PC-3 (cell line): ENCODE measurements at places on chromosomes 5 and 9. TPM values are rescaled to one million over a fixed set of nuclear protein-coding genes. Genes with fewer than 3 reads are reported as not detected.

The ELL2 gene
- total RNA-seq, result 72.2 and 82.4 TPM in 2 replicates

The MOB3B gene
- 2.6 TPM in 2 replicates for total RNA-seq

- DNase-seq, result peak; percentile 81
- H3K27me3 ChIP-seq, result no peaks in the 10 kb centered on the region
- peaks cover 23% of the 10 kb centered on the region for H3K4me1 ChIP-seq
- H3K27ac ChIP-seq, result peak overlapping the region; percentile 88
Observed at GRCh38 chr9:26243726-26244125, 565.5 kb upstream of the TUSC1 start.

- H3K27me3 ChIP-seq, result peaks cover 11% of the 10 kb centered on the region; the same call in 1 of the 2 replicates
- no peaks in the 10 kb centered on the region for H3K4me1 ChIP-seq
- H3K36me3 ChIP-seq, result no peaks in the 10 kb centered on the region
- no peak overlapping the region for H3K4me3 ChIP-seq
Observed at GRCh38 chr9:2526071-2526828, 95.3 kb upstream of the VLDLR start.

DNA sequence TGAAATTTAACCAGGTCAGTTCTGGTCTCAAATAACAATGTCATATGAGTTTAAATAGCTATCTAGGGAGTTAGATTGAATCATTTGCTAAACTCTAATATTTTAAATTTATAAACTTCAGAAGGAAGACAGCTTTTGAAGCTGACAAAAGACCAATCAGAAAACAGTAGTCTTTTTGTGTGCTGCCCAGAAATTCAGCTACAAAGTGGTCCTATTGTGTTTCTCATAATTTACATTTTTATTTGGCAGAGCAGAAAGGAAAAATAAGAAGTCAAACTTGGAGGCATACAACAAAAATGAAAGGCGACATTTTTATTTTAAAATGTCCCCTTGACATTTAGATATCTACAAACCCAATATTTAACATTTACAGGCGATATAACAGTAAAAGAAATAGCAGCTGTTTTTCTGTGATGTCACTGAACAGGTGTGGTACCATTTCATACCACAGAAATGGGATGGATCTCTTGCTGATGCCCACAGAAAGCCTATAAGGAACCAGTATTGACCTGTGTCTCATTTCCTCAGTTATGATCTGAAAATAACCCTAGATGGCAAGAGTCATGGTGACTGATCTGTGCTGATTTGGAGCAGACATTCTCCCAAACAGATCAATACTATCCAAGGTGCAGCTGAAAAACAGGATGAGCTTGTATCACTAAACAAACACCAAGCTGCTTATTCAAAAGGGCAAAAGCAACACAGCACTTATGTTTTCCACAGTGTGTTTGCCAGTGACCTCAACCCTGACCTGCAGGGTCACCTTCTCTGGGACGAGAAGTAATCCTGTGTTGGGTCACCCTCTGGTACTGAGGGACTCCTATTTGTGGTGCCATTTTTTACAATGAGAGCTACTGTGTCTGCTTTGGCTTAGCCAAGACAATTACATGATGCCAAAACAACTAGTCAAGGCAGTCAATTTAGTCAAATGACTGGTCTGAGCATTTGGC lies 3.6 kb upstream of the FST start:
- peaks cover 8% of the 10 kb centered on the region for H3K36me3 ChIP-seq
- no peak overlapping the region for H3K4me3 ChIP-seq
- peak overlapping the region; percentile 96; the same call in 1 of the 2 replicates for H3K27ac ChIP-seq
- no peaks in the 10 kb centered on the region for H3K27me3 ChIP-seq
- peaks cover 44% of the 10 kb centered on the region for H3K4me1 ChIP-seq

- H3K27me3 ChIP-seq, result no peaks in the 10 kb centered on the region
- H3K4me1 ChIP-seq, result no peaks in the 10 kb centered on the region
- no peaks in the 10 kb centered on the region for H3K36me3 ChIP-seq
- no peak overlapping the region for H3K4me3 ChIP-seq
Observed at GRCh38 chr9:26369093-26369492, 523.5 kb downstream of the CAAP1 start.

The TLX3 gene
- not detected in 2 replicates for total RNA-seq

DNA sequence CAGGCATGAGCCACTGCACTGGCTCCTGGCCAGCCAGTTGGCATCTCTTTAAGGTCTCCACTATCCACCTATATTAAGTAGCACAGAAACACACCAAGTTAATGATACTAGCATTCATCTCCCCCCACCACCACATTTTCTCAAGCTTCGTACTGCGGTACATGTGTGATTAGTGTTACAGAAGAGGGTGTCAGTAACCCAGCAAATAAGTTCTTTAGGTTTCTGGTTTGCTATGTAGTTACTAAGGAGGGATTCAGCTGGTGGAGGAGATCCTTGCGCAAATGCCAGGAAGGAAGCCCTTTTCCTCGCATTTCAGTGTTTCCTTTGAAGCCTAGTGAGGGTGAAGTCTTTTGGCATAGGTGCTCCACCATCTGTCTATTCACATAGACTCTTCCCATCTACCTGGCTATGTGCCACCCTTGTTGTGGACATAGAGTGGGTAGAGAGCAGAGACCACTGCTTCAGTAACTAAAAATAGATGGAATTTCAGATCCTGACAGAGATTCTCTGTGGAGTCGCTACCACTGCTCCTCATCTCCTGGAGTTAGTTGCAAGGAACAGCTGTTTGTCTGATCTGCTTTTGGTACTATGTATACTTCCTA lies 16.7 kb downstream of the UBE2D2 start:
- H3K27ac ChIP-seq, result no peak overlapping the region
- H3K27me3 ChIP-seq, result no peaks in the 10 kb centered on the region
- no peak for DNase-seq
- no peak overlapping the region for H3K4me3 ChIP-seq

DNA sequence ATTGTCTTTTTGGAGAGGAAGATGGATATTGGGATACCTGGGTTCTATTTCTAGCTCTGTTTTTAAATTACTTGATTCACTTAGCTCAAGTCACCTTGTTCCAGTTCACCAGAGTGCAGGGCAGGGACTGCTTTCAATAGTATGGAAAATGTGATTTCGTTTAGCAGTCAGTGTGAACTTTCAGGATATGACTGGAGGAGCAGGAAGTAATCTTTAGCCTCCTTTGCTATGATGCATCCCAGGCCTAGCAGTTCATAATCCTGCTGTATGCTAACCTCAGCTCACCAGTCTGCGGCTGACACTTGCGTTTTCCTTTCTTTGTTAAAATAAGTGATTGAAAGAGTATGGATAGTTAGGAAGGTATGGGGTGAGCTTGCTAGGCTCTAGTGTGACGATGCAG lies 169.7 kb downstream of the ARHGAP26 start:
- H3K27me3 ChIP-seq, result no peaks in the 10 kb centered on the region
- DNase-seq, result no peak
- no peak overlapping the region for H3K27ac ChIP-seq

DNA sequence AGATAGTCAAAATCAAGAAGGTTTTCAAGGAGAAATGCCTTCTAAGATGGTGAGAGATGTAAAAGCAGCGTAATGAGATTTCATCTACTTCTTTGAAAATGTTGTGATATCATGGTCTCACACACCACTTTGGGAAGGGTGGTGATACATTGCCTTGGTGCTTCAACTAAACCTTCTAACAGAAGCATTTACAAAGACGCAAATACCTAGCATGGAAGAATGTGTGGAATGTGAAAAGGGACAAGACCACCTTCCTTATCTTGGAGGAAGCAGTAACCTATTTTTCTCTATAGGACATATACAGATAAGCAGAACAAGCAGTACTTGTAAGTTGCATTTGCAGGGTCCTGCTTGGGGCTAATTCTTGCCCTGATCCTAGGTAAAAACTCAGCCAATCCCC lies 38.8 kb downstream of the PCA3 start:
- no peaks in the 10 kb centered on the region for H3K4me1 ChIP-seq
- no peak overlapping the region for H3K4me3 ChIP-seq
- H3K36me3 ChIP-seq, result no peaks in the 10 kb centered on the region

DNA sequence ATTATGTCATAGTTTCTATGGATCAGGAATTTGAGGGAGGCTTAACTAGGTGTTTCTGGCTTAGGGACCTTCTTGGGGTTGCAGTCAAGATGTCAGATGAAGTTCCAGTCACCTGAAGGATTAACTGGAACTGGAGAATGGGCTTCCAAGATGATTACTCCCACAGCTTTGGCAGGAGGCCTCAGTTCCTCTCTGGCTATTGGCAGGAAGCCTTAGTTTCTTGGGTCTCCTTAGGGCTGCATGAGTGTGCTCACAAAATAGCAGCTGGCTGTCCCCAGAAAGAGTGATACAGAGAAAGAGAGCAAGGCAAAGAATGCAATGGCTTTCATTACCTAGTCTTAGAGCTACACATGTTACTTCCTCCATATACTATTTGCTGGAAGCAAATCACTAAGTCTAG lies 138.1 kb upstream of the TLE4 start:
- H3K4me3 ChIP-seq, result no peak overlapping the region
- DNase-seq, result no peak
- no peaks in the 10 kb centered on the region for H3K27me3 ChIP-seq
- no peaks in the 10 kb centered on the region for H3K4me1 ChIP-seq
- no peaks in the 10 kb centered on the region for H3K36me3 ChIP-seq

DNA sequence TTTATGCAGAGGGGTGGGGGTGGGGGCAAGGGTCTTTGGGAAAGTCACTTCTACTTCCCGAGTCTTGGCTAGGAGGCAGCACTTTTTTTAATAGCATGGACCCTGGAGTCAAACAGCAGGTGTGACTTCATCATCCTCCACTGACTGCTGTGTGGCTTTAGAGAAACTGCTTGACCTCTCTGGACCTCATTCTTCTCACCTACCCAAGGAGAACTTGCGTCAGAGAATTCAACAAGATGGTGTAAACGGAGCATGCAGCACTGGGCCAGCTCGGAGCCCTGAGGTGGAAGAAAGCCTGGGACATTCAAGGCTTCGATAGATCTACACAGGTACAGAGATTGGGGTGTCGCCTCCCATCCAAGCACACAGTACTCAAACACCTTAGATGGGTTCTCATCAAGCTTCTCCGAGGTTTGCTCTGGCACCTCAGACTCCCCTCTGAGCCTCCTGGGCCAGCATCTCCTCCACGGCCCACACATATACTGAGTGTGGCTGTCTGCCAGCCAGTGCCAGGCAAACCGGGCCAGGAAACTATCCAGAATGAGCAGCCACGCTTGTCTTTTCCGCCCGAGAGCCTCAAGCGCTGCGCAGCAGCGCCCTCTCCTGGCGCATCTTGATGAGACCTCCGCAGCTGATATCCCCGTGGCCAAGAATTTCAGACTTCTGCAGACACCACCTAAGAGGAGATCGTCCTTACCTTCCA lies 4.6 kb upstream of the SLC25A48 start:
- H3K27me3 ChIP-seq, result peaks cover 23% of the 10 kb centered on the region
- no peak overlapping the region for H3K27ac ChIP-seq
- H3K4me1 ChIP-seq, result no peaks in the 10 kb centered on the region

The ANKRD20A1 gene
- total RNA-seq, result 0.07 TPM in 1 of 2 replicates, not detected in the other
